ENCODE measurements at places on chromosomes 4 and X. TPM values are rescaled to one million over a fixed set of nuclear protein-coding genes. Genes with fewer than 3 reads are reported as not detected.
A peak's percentile ranks its signal among the peaks of the same experiment; 100 is the strongest.

- DNase-seq: no peak
Measured at GRCh38 chr4:46554760-46555465, 165.0 kb upstream of the GABRA2 start.

GRCh38 chrX:71623714-71624113, 5.4 kb upstream of the CXCR3 start:
- DNase-seq: no peak

ACOX3 gene
- 24.2 TPM for total RNA-seq

DNA sequence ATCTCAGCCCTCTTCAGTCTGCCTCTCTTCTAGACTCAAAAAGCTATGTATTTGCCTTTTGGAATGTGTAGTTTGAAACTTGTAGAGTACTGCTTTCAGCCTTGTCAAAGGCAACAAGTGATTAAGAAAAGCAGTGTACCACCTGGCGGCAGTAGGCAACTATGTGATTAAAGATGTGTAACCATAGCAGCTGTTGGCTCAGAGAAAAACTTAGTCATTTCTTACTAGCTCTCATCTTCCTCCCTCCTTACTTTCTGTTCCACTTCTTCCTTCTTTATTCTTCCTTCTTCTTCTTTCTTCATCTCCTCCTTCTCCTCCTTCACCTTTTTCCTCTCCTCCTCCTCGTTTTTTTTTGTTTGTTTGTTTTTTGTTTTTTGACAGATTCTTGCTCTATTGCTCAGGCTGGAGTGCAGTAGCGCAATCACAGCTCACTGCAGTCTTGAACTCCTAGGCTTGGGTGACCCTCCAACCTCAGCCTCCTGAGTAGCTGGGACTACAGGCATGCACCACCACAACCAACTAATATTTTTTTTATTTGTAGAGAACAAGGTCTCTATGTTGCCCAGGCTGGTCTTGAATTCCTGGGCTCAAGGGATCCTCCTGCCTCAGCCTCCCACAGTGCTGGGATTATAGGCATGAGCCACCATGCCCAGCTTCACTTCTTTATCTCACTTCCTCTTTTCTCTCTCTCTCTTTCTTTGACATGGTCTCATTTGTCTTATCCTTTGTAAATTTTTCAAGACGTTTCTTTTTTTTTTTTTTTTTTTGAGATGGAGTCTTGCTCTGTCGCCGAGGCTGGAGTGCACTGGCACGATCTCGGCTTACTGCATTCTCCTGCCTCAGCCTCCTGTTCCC, 32.6 kb downstream of the ABHD18 start:
- DNase-seq: peak; percentile 83

TLR10 gene
- not detected for total RNA-seq

GPRIN3 gene
- total RNA-seq: 0.06 TPM

- DNase-seq: no peak
Measured at GRCh38 chrX:14997271-14997670, 124.0 kb downstream of the MOSPD2 start.

- DNase-seq: no peak
Measured at GRCh38 chr4:26361297-26361696, 40.5 kb downstream of the RBPJ start.

- no peak for DNase-seq
Measured at GRCh38 chr4:140515423-140515822, 8.5 kb upstream of the ELMOD2 start.

GRCh38 chrX:45196701-45197100, 4.0 kb downstream of the DIPK2B start:
- DNase-seq: peak; percentile 40

- DNase-seq: peak; percentile 91
Measured at GRCh38 chr4:118989098-118990080, 100.7 kb downstream of the SYNPO2 start.

GRCh38 chr4:118969359-118969758, 80.7 kb downstream of the SYNPO2 start:
- peak; percentile 90 for DNase-seq

DNA sequence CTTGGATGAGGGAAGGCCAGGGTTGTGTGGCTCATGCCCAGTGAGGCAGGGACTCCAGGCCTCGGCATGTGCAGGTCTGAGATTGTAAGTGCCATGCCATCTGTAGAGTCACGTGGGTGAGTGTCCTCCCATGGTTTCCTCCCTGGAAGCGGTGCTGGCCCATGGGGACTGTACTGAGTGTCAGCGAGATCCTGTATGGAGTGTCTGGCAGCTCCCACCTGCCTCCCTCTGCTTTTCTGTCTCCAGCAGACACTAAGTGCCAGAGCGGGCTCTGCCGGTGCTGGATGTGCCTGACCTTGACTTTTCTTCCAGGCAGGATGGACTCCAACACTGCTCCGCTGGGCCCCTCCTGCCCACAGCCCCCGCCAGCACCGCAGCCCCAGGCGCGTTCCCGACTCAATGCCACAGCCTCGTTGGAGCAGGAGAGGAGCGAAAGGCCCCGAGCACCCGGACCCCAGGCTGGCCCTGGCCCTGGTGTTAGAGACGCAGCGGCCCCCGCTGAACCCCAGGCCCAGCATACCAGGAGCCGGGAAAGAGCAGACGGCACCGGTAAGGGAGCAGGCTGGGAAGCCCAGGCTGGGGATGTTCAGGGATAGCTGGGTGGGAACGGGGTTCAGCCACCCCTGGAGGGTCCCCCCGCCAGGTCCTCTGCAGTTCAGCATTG, 7.6 kb downstream of the WFS1 start:
- no peak for DNase-seq

- peak; percentile 31 for DNase-seq
Measured at GRCh38 chr4:122914938-122915337, 7.5 kb downstream of the NUDT6 start.

HAND2 gene
- total RNA-seq: 0.71 TPM

DNA sequence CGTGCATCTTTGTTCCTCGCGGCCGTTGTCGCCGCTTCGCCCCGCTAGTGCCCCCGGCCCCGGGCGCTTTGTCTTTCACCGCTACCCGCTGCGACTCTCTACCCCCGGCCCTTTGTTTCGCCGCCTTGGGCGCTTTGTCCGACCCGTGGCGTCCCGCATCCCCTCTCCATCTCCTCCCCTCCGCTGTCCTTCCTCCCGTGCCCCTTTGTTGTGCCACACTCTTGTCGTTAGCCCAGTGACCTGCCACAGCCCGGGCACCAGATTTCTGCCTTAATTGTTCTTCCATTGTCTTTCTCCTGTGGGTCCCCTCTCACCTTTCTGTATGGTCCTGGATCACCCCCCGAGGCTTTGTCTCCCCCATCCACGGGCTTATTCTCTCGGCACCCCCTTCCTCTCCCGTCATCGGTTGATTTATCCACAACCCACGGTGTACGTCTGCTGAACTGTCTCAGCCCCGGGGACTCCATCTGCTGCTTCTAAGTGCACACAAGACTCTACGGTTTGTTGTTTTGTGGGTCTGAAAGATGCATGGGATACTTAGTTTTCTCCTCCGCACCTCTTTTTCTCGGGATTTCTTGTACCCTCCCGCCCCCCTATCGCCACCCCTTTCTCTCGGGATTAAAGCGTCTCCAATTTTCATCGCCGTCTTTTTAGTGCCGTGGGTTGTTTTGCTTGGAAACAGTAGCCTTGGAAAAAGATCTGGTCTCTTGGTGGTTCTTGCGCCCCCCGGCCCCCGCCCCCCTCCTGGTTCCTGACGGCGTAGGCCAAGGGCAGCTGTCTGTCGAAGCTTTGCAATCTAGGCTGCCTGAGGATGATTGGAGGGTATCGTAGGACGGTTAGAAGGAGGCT, 783 bp downstream of the RBPJ start:
- peak; percentile 53 for DNase-seq

DNA sequence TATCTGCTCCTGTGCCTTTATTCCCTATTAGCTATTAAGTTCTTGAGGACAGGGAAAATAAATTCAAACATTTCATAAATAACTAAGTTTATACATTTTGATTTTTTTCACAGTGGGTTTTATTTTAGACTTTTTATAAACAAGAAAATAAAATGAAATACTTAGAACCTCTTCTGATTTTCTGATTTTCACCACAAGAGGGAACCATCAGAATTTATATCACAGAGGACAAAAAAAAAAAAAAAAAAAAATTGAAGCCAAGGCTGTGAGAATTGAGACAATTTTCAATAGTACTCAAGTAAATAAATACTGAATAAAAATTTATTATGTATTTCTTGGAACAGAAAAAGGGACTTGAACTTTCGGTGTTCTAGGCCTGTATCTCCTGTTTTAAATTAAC, 288.1 kb downstream of the SH3BGRL start:
- DNase-seq: peak; percentile 17

USP17L20 gene
- not detected for total RNA-seq

- DNase-seq: no peak
Measured at GRCh38 chr4:145055533-145056257, 42.3 kb downstream of the ANAPC10 start.

BTK gene
- not detected for total RNA-seq

HSFX2 gene
- not detected for total RNA-seq
